ENCODE measurements at places on chromosomes 16 and 17.

DNA sequence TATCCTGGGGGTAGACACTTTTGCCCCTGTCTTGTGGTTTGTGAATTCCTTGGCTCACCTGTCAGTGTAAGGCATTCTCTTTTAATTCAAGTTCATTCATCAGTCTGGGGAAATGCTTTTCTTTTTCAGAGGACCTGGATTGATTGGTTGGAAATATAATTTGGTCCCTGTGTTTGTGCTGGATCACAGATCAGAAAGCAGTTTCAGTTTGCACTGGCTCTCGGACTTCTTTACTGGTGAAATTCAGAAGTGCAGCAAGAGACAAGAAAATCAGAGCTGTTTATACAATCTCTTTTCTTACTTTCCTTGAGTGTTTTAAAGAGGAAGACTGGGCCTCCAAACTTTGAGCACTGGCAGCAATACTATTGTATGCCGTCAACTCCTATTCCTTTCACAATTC, 161.8 kb upstream of the KCNJ16 start:
- no peak for DNase-seq

- no peak for DNase-seq
Measured at GRCh38 chr16:5837007-5837670, 739.5 kb upstream of the EEF2KMT start.

GRCh38 chr17:39608142-39608981, 642 bp upstream of the NEUROD2 start:
- no peak for DNase-seq

DNA sequence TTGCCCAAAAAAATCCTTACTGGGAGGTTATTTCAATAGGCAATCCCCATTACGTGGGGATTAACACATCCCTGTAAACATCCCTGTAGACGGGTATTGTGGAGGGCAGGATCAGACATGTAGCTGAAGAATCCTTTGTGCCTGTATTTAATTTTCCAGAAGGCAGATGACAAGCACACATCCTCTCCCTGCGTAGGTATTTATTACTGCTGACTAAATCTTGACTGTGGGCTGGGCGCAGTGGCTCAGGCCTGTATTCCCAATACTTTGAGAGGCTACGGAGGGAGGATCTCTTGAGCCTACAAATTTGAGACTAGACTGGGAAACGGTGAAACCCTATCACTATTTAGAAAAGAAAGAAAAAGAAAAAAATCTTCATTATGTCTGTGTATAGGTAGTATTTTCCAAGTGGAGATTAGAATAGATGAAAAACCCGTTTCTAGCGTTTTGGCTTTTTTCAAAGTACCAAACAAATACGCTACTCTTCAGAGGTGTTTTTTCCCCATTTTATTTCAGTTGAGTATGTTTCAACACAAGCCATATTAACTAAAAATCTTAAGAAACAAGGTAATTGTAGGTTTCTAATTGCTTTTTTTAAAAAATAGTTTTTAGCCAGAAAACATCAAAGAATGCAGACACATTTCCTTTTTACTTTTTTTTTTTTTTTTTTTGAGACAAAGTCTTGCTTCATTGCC, 1.5 kb upstream of the MARF1 start:
- DNase-seq = no peak

GRCh38 chr17:16419929-16420271, 4.5 kb downstream of the TRPV2 start:
- DNase-seq = peak; percentile 55

- no peak for DNase-seq
Measured at GRCh38 chr17:67606471-67606870, 111.3 kb upstream of the NOL11 start.

- DNase-seq = no peak
Measured at GRCh38 chr17:73208139-73208827, 15.4 kb downstream of the COG1 start.

DNA sequence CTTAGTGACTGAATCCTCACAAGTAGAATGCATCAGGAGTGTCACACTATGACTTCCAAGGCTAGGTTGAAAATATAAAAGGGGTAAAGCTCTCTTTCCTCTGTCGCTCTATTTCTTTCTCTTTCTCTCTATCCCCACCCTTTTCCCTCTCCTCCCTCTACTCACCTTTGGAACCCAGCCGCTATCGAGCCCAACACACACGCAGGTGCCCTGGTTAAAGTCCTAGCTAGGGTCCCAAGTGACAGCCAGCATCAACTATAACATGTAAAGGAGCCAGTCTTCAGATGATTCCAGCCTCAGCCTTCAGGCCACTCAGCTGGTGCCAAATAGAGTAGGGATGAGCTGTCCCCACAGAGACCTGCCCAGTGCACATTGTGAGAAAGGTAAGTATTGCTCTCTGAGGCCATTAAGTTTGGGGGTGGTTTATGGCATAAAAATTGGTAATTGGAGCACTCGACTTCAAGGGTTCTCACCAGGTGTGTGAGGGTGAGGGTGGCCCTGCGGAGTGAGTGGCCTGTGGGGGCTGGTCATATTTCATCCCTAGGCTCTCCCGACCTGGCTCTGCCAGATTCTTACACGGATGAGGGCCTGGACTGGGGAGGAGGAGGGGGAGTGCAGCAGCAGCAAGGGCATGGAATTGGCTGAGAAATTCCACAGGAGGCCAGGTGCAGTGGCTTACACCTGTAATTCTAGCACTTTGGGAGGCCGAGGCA, 14.9 kb upstream of the C16orf54 start:
- no peak for DNase-seq

DNA sequence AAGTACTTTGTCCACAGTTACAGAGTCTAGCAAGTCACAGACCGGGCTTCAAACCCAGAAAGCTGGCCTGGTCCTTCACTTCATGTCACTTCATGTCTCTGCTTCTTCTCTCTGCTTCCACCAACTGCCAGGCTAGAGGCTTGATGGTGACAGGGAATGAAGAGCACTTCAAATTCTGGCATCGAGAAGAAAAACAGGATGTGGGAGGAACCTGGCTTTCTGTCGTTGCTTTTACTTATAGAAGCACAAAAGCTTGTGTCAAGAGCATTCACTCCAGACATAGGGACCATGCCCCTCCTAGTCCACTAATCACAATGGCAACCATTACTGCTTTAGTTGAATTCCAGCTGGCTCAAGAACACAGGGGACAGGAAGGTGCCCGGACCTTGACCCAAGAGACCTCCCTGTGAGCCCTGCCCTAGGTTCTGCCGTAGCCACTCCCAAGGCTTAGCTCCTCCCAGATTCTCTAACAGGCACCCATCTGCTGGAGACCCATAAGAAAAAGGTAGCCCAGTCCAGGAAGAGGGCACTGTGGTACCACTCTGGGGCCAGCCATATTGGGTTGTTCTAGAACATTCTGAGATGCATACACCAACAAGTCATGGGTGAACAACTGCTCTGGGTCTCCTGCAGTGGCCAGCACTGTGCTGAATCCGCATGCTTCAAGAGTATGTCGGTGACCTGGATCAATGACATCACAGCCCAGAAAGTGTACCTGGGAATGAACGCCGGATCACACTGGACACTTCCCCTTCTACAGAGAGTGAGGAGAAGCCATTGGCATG, 181.8 kb downstream of the C16orf95 start:
- DNase-seq = no peak

GRCh38 chr17:31758646-31759045, 100.4 kb downstream of the COPRS start:
- no peak for DNase-seq

Measured in stimulated activated CD4-positive, alpha-beta T cell treated with anti-CD3 and anti-CD28 coated beads, Interleukin-4, amount 100 ng/mL, for 4 hours (primary cell).